Naive thymus-derived CD8-positive, alpha-beta T cell (primary cell): ENCODE measurements at places on chromosomes 12 and 14.

DNA sequence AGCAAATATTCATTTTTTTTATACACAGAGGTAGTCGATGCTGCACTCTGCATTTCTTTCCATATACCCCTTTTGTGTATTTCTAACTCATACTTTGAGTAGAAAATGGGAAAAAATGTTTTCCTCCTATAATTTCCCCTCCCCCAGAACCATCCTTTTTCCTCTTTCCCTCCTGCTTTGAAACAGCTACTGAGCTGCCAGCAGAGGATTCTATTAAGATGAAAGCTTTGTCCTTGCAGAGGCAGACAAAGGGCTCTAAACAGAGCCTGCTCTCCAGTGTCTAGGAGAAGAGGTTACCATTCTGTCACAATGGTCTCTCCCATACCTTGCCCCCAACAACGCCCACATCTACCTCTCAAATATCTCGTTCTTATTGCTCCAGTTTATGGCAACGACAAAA, 74.6 kb upstream of the OSBPL8 start:
- DNase-seq: no peak

DNA sequence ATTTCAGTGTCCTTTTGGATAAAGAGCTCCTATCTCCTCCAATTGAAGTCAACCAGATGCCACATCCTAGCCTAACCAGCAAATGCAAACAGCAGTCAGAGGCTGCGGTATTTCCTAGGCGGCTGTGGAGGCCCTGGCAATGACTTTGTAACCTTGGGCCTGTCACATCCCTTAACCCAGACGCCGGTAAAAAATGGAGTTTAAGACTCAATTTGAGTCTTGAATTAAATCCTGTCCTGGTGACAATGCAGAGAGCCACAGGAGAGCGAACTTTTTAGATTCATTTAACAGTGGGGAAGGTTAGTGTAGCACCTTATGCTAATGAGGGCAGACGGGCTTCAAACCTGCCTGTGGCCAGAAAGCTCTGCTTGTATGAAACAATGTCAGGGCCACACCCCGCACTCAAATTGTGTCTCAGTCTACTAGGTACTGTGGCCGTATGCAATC, 1.3 kb downstream of the C12orf75 start:
- peak; percentile 28 for DNase-seq

- DNase-seq: peak; percentile 76
Measured at GRCh38 chr12:124713436-124714082, 146.1 kb upstream of the NCOR2 start.

- no peak for DNase-seq
Measured at GRCh38 chr14:37027188-37027824, 145.1 kb downstream of the SLC25A21 start.

DNA sequence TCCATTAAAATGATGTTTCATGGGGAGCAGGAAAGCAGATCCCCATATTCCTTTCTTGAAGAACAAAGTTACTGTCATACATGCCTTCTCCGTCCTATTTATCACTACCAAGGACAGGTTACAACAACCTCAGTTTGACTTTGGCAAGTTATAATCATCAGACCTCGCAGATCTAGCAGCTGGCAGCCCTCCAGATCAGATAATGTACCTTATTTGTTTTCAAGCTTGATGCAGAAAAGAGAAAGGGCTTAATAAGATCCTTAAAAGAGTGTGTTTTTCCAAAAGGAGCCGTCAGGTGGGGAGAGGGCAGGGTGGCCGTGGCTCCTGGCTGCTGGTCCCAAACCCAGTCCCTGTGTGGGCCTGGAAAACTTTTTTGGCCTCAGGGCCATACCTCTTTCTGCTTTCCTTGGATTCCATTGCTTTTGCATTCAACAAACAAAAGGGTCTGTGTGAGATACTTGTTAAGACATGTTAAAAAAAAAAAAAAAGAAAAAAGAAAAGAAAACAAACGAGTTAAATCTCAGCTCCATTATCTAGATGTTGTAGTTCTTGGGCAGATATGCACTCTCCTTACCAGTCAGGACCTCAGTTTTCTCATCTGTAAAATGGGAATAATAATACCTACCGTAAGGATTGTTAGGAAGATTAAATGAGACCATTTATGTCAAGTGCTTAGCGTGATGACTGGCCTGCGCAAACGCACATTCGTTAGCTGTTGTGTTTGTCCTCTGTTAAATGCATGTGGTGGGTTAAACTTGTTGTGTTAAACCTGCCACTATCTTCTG, 64.6 kb downstream of the B4GALNT3 start:
- DNase-seq: no peak

DNA sequence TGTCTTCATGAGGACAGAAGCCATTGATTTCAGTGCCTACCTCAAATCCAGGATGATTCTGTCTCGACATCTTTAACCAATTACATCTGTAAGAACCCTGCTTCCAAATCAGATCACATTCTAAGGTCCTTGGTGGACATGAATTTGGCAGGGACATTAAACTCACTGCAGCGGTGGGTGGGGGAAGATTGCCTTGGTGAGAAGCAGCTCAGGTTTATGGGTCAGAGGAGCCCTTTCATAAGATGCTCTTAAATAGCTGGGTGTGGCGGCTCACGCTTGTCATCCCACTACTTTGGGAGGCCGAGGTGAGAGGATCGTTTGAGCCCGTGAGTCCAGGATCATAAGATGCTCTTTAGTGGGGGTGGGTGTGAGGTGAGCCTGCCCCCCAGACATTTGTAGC, 42.9 kb downstream of the ELK3 start:
- DNase-seq: no peak

GRCh38 chr12:131330106-131330815, 376.6 kb downstream of the ADGRD1 start:
- DNase-seq: no peak

DNA sequence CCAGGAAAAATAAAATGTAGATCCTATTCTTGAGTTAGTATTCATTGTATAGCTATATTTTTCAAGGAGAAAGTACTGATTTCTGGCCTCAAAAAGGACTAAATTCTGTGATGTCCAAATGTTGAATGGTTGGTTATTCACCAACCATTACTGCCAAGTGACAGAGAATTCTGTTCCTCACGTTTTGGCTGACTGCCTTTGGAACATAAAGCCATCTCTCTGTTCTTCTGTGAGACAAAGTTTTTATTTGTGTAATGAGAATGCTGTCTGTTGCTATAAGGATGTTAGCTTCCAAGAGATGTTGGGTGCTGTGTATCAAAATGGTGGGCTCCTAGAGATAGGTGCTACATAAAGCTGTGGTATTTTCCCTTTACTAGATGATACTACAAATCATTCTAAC, 9.3 kb downstream of the ZNF410 start:
- DNase-seq: no peak

DNA sequence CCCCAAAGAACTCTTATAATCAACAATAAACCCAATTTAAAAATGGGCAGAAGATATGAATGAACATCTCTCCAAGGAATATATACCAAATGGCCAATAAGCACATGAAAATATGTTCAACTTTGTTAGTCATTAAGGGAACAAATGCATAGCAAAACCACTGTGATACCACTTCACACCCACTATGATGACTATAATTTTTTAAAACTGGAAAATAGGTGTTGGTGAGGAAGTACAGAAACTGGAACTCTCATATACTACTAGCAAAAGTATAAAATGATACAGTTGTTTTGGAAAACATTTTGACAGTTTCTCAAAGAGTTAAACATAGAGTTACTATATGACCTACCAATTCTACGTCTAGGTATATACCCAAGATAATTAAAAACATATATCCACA, 9.4 kb upstream of the HEATR5A start:
- no peak for DNase-seq

DNA sequence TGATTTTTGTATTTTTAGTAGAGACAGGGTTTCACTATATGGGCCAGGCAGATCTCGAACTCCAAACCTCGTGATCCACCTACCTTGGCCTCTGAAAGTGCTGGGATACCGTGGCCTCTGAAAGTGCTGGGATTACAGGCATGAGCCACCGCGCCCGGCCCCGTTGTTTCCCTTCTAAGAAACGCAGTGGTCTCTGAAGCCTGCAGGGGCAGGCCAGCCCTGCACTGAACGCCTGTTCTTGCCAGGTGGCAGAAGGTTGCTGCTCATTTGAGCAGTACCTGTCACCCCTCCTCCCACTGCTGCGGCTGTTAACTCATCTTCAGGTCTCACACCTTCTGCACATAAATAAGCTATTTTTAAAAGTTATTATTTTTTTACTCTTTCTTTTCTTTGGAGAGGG, 24.3 kb downstream of the GPRC5A start:
- no peak for DNase-seq

DNA sequence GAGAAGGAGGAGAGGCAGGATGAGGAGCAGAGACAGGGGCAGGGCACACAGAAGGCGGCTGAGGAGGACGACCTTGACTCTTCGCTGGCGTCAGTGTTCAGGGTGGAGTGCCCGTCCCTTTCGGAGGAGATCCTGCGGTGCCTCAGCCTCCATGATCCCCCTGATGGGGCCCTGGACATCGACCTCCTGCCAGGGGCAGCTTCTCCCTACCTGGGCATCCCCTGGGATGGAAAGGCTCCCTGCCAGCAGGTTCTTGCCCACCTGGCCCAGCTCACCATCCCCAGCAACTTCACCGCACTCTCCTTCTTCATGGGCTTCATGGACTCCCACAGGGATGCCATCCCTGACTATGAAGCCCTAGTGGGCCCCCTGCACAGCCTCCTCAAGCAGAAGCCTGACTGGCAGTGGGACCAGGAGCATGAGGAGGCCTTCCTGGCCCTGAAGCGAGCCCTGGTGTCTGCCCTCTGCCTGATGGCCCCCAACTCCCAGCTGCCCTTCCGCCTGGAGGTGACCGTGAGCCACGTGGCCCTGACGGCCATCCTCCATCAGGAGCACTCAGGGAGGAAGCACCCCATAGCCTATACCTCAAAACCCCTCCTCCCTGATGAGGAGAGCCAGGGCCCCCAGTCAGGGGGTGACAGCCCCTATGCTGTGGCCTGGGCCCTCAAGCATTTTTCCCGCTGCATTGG, 14.6 kb downstream of the CBLN3 start:
- no peak for DNase-seq

- no peak for DNase-seq
Measured at GRCh38 chr14:100609941-100610391, 22.7 kb upstream of the BEGAIN start.

- no peak for DNase-seq
Measured at GRCh38 chr12:15599266-15600037, 189.7 kb downstream of the EPS8 start.

DNA sequence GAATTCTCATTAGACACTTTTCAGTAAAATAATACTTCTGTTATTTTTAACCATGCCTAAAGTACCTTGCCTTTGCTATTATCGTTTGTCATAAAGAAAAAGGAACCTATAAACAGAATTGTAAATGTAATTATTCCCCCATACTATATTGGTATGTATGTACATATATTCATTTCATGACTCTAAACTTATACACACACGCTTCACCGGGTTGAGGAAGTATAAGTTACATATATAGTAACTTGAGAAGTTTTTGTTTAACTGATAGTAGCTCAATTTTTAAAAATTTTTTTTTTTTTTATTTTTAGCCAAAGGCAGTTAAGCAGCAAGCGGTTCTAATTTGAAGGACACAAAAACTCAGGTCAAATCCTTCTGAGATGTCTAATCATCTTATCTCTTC, 107.6 kb downstream of the PLEKHG7 start:
- no peak for DNase-seq

DNA sequence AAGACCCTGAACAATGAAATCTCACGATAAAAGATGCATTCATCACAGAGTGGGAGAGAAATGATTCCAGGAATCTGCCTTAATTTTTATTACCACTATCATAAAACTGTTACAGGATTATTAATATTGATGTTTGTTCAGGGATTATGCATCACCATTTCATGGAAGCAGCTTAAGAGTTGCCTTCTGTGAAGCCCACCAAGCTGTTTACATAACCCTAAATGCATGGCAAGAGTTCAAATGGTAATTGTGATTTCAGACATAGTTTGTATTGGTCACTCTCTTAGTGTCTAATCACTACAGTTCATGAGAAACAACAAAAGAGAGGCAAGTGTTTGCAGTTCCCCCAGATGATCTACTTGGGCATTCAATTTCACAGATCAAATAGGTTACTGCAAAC, 527.7 kb downstream of the RPS29 start:
- DNase-seq: no peak

DNA sequence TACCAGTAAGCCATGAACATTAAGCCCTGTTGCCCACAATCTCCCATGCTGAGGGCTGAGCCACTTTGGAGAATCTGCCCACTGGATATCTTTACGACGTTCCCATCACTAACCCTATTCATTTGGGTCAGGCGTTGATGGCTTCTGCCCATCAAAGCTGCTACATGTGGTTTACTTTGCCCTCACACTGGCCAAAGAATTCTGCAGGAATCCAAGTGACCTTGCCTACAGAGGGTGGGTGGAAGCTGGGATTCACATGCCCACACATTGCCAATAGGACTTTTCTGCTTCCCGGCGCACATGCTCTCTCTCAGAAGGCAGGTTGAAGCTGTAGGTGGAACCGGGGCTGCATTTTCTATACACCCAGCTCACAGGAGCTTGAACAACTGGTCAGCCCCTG, 28.3 kb downstream of the OAS2 start:
- DNase-seq: no peak

DNA sequence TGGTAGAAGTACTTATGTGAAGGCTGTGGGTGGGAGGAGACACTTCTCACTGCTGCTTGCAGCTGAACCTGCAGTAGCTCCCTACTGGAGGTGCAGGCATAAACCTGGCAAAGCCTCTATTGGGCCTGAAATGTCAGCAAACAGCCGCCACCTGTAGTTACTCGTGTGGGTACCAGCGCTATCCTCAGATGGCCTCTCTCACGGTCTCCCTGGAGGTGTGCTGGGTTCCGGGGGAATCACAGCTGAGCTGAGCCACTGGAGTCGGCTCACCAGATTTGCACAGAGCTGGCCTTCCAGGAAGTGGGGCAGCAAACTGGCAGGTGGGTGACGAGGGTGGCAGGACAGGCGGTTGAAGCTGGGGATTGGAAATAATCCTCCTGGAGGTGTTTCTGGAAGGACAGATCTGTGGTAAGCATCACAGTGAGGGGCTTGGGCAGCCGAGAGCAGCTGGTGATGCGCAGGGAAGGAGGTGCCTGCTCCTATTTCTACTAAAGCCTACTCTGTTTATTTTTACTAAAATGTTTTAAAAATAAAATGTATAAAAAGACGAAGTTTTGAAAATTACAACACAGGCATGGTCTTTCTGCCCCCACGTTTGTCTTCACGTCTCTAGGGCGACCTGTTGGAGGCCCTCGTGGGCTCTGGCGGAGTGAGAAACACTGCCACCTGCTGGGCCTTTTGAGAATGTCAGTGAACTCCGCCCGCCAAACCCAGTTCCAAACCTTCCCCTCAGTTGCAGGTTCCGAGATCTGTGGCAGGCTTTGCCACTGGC, 67.8 kb upstream of the PLEKHG3 start:
- peak; percentile 54 for DNase-seq

DNA sequence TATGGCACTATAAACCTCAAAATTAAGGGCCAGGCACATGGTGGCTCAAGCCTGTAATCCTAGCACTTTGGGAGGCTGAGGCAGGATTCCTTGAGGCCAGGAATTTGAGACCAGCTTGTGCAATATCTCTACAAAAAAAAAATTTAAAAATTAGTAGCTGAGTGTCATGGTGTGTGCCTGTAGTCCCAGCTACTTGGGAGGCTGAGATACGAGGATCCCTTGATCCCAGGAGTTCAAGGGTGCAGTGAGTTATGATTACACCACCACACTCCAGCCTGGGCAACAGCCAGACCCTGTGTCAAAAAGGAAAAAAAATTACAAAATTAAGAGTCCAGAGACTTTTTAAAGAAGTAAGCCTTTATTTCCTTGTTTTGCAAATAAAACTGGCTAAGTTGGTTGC, 1.8 kb upstream of the GCN1 start:
- no peak for DNase-seq
